ENCODE measurements at places on chromosomes 3 and 15.

DNA sequence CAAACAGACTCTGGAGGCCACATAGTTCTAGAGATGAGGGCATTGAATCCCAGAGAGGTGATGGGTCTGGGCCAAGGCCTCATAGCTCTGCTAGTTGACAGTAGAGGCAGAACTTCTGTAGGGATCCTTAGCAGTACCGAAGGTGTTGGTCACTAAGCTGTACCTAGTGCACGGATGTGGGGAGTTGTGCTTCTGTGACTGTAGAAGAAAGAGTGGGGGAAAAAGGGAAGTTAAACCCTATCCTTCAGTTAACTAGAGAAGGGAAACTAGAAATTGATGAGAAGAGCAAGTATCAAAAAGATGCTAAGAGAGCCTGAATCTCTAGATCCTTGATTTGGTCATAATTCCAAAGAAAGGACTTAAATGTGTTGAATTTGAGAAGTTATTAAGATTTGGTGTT lies 186.7 kb downstream of the NFKBIZ start:
- no peak for DNase-seq

DNA sequence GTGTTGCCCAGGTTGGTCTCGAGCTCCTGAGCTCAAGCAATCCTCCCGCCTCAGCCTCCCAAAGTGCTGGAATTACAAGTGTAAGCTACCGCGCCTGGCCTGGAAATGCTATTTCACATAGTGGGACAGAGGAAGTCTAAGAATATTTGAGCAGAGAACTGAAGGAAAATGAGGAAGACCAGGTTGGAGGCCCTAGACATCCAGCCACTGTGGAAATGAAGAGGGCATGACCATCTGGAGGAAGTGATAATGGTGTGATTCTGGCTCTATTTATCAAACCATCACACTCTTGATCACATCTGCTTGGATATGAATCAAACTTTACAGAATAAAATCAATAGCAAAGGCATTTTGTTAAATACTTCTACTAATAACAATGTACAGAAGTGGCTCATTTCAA lies 65.9 kb upstream of the ARHGEF3 start:
- no peak for DNase-seq

- DNase-seq = no peak
Measured at GRCh38 chr15:57540736-57541135, 51.0 kb upstream of the MYZAP start.

DNA sequence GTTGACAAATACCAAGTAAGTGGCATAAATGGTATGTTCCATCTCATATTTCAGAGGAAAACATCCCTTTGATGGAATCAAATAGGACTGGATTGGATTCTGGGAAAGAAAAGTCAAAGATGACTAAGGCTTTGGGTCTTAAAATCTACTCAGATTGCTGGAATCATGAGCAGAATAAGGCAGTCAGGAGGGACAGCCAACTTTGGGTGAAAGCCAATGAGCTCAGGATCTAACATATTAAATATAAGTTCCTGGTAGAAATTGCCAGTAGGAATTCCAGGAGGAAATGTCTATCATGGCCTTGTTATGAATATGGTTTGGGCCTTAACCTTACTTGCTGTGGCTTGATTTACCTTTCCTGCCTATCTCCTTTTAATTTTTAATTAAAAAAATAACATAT lies 55.3 kb downstream of the ISL2 start:
- no peak for DNase-seq

GRCh38 chr3:43872901-43873300 lies 182.2 kb downstream of the ABHD5 start:
- DNase-seq = no peak

DNA sequence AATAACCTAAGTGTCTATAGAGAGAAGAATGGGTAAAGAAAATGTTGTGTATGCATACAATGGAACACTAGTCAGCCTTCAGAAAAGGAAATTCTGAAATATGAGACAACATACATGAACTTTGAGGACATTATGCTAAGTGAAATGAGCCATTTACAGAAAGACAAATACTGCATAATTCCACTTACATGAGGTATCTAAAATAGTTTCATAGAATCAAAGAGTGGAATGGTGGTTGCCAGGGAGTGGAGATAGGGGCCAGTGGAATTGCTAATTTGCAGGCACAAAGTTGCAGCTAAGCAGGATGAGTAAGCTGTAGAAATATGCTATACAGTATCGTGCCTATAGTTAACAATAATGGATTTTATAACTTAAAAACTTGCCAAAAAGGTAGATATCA lies 779.6 kb upstream of the ARPP21 start:
- DNase-seq = no peak

DNA sequence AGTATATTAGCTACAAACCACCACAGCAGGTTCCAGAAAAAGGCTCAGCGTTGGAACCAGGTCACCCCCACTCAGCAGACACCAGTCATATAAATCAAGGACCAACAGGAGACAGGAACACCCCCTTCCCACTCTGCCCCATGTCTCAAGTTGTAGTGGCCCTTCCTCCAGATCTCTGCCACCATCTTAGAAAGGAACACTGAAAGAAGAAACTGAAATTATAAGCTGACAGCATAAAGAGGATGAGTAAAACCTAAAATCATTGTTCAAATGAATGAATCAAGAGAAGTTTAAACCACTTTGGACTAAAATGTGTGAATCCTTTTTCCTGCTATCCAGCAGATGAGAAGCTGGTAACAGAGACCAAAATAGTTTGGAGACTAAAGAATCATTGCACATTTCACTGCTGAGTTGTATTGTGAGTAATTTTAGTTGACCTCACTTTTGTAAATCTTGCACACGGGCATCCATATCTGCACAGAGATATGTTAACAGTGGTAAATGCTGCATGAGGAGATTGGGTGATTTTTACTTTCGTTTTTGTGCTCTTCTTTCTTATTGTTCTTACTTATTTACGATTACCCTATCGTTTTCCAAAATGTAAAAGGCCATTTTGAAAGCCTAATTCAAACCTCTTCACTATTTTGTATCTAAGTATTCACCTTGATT lies 19.8 kb downstream of the CCR3 start:
- no peak for DNase-seq

GRCh38 chr3:149042789-149043386 lies 43.4 kb downstream of the HLTF start:
- DNase-seq = peak; percentile 69
